Activated naive CD4-positive, alpha-beta T cell (primary cell): ENCODE measurements at places on chromosomes 1 and 21.
A peak's percentile ranks its signal among the peaks of the same experiment; 100 is the strongest.

GRCh38 chr1:55425310-55425930 is 210.3 kb upstream of the USP24 start:
- no peak for DNase-seq

GRCh38 chr1:41439234-41439633 is 45.2 kb downstream of the EDN2 start:
- no peak for DNase-seq

DNA sequence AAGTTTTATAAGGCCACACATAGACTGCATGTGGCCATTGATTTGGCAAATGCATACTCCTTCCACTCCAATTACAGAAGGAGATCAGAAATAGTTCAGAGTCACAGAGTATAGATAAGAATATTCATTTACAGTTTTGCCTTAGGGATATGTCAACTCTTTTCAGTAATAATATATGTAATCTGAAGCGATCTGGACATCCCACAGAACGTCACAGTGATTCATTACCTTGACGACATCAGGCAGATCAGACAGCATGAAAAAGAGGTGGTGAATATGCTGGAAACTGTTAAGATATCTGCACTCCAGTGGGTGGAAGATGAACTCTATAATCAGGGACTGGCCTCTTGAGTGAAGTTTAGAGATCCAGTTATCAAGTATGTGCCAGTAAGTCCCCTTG is 240.4 kb downstream of the DPYD start:
- DNase-seq = no peak

GRCh38 chr1:942411-942821 is 16.6 kb downstream of the NOC2L start:
- no peak for DNase-seq

DNA sequence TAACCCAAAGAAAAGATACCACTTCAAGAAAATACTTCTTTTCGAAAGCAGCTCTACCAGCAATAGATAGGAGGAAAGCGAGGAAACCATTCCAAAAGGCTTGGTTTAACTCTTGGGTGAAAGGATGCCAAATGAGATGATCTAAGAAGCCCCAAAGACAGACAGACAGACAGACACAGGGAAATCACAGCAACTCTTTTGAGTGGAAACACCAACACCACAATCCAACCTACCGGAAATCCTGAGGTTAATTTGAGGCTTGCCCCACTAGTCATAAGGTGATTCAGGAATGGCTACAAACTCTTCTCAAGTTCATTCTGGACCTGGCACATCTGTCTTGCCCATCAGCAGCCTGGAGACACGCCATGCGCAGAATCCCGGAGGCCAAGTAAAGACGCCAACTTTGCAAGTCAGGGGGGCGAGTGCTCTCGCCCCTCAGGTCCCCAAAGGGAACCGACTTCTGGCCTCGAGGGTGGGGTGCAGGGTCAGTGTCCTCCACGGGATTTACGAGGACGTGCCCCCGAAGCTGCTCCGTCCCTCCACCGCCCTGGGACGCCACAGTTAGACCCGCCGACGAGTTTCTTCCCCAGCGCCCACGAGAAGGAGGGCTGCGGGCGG is 778 bp downstream of the EVI5 start:
- no peak for DNase-seq

GRCh38 chr1:59417406-59417805 is 120.5 kb downstream of the FGGY start:
- no peak for DNase-seq

GRCh38 chr21:26836528-26836927 is 8.7 kb downstream of the ADAMTS1 start:
- DNase-seq = no peak

DNA sequence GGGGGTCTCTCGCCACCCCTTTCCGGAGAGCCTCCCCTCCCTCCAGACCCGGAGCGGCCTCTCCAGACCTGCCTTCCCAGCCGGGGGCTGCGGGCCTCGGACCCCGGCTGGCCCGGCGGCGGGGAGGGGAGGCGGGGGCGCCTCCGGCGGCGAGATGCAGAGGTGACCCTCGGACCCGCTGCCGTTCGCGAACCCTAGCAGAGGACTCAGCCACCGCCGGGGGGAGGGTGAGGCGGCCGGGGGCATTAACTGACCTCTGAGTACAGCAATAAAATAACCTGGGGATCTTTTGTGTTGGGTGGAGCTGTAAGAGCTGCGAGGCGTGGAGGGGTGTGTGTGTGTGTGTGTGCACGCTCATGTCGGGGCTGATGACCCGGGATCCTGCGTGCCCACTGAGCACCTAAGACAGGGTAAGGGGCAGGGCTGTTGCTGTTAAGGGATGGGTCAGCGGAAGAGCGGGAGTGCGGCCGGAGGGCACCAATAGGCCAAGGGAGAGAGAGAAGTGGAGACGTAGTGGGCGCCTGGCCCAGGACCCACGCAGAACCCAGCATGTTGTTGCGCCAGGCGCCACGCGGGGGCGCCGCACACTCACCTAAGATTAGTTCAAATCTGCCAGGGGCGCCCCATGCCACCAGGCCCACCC is 6.3 kb downstream of the HAPLN2 start:
- peak; percentile 57 for DNase-seq

GRCh38 chr1:225474986-225475820 is 47.4 kb upstream of the LBR start:
- DNase-seq = peak; percentile 52

GRCh38 chr1:60224523-60224922 is 151.0 kb upstream of the C1orf87 start:
- no peak for DNase-seq

DNA sequence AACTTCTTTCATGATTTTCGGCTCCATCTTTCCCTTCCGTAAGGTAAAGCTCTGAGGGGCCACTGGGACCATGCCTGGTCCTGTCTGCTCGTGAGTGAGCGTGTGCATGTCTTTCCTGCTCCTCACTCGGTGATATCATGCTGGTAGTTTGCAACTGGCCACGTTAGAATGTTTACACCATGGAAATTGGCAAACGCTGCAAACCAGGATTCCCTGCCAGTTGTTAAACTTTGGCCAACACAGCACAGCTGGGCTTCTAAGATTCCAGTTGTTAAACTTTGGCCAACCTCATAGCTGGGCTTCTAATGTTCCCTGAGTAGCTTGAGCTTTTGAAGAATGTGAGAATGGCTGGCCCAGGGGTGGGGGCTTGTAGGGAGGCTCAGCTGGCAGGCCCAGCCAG is 68.0 kb upstream of the ACTL8 start:
- no peak for DNase-seq

DNA sequence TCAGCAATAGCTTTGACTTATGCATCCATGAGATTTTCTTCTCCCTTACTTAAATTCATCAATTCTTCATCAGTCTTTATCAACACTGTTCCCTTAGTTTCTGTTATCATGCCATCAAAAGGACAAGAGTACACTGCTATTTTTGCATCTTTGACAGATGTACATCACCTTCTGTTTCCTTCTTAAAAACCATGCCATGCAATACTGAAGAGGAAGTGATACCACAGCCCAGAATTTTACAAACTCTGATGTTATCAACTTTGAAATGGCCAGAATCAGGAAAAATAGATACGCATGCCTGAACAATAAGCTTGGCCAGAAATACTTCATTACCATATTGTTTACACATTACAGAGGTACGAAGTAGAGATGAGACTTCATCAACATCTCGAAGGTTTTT is 21.1 kb downstream of the FMO5 start:
- no peak for DNase-seq

- DNase-seq = no peak
Observed at GRCh38 chr1:223419115-223419514, 25.9 kb downstream of the CCDC185 start.

GRCh38 chr1:231639819-231640218 is 13.2 kb downstream of the DISC1 start:
- DNase-seq = no peak

DNA sequence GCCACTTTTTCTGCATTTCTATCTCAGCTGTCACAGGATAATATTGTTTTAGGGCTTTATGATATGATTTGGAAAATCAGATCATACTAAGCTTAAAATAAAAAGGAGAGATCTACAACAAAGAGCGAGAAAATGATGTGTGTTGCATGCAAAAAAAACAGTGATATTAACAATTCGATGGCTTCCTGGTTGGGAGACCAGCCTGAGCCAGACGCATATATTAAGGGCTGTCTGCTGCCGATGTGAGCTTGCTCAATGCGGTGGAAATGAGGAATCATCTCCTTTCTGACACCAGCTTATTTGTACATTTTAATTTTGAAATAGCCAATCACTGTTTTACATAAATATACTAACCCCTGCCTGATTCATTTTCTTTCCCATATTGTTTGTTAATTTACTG is 862.6 kb downstream of the USP25 start:
- no peak for DNase-seq

DNA sequence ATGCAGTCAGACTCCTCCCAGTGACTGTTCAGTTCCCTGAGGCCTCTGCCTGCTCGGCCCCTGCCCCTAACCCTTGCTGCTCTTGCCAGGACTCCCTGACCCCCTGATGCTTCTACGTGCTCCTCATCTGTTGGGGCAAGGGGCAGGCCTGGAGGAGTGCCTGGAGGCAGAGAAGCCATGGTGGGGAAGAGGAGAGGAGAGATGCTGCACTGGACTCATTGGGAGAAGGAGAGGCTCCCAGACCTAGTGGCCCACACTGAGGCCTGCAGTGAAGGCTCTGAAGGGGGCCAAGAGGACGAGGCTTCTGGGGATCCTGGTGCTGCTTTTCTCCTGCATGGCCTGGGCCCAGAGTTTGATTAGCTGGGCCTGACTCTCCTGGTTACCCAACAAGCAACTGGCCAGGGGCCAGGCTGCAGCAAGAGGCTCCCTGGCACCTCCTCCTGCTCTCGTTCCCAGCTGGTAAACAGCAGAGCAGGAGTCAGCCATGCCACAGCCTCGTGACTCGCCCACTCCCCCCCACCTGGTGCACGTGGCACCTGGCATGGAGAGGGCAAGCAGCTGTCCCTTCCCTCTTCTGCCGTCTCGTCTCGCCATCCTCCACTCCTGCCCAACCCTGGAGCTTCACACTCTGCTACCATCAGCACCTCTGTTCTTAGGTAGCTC is 847 bp upstream of the RORC start:
- DNase-seq = no peak

GRCh38 chr21:33940164-33940880 is 24.7 kb upstream of the ATP5PO start:
- DNase-seq = no peak

GRCh38 chr1:80929868-80930508 is 870.7 kb upstream of the ADGRL2 start:
- no peak for DNase-seq

GRCh38 chr1:39895731-39896480 is 5.8 kb downstream of the MYCL start:
- no peak for DNase-seq

DNA sequence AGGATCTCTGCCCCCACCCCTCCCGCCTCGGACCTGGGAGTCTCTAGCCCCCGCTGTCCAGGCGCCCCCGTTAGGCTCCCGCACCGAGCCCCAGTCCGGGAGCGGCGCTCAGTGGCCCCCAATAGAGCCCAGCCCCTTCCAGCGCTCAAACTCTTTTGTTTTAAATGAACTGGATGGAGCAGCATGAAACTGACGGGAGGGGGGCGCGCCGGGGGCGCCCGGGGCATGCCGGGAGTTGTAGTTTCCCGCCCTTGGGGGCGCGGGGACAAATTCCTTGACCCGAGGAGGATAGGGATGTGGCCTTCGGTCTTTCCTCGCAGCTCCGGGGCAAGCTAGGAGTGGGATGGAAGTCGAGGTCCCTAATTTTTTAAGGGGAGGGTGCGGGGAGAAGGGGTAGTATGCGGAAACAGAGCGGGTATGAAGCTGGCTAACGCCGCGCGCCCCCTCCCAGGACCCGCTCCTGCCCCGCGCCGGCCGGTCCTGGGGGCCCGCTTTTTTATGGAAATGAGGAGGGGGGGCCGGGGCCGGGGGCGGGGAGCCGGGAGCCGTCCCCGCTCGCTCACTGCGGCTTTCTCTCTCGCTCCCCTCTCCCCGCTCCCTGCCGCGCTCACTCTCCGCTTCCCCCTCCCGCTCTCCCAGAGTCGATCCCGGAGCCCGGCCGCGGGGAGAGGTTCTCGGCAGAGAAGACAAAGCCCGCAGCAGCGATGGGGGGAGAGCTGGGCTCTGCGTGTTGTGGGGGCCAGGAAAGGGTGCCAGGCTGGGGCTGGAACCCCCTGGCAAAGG is at the start of gene MEX3A:
Gene MEX3A (minus strand): TSS at position 157 of the 783 bp plus-strand sequence. CDS start 467 bp downstream, outside the sequence.
- DNase-seq = peak; percentile 46

DNA sequence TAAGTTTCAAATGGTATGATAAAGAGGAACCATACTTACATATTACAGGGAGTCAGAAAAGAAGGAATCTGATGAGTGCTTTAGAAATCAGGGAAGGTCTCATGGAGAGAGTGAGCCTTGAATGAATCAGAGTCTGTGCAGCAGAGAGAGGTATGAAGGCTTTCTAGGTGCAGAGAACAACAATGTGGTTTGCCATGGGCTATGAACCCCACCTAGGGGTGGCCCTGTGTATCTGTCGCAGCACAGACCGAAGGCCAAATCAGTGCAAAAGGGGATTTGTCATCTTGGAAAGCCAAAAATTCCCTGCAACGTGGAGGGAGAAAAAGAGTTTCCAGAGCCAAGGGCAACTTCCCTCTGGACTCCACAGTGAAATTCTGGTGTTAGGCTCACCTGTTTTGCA is 3.5 kb downstream of the PAPPA2 start:
- DNase-seq = no peak

DNA sequence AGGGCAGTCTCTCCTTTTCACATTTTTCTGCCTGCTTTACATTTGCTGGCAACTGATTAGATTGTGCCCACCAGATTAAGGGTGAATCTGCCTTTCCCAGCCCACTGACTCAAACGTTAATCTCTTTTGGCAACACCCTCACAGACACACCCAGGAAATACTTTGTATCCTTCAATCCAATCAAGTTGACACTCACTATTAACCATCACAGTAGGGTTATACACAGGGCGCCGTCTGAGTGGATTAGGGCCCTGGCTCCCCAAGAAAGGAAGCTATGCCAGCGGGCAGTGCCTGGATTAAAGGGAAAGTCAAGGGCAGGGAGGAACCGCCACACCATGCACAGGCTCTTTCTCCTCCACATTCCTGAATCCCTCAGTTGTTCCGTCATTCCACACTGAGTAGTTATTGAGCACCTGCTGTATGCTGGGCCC is 56.2 kb downstream of the EVA1C start:
- no peak for DNase-seq

DNA sequence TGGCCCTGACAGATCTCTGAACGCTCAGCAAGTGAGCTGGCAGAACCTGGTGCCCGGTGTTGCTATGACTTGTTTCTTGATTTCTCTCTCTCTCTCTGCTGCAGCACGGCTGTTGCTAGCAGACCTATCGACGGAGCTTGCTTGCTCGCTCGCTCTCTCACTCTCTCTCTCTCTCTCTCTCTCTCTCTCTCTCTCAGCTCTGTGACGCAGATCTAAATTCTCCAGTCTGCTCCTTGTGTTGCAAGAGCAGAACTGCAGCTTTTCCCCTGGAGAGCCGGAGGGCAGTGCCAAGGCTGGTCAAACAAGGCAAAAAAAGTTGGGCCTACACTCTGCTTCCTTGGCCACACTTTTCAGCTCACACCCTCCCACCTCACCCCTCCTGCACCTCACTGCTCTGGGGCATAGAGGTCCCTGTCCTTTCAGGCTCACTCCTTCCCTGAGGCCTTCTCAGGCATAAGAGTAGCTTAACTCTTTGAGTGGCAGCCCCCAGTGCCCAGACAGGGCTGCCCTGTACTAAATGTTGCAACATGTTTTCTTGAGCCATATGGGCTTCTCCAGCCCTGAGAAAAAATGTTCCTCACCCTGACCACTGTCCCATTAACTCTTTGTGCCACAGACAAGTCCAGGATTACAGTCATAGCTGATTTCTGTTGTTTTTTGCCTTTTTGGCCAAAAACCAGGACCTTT is 72.2 kb downstream of the CD46 start:
- DNase-seq = peak; percentile 28
